H9 (cell line): ENCODE measurements at places on chromosomes 1 and 21.
A peak's percentile ranks its signal among the peaks of the same experiment; 100 is the strongest.

- DNase-seq = no peak
These were observed 20.0 kb downstream of the ITGB2 start for GRCh38 chr21:44900559-44901251.

DNA sequence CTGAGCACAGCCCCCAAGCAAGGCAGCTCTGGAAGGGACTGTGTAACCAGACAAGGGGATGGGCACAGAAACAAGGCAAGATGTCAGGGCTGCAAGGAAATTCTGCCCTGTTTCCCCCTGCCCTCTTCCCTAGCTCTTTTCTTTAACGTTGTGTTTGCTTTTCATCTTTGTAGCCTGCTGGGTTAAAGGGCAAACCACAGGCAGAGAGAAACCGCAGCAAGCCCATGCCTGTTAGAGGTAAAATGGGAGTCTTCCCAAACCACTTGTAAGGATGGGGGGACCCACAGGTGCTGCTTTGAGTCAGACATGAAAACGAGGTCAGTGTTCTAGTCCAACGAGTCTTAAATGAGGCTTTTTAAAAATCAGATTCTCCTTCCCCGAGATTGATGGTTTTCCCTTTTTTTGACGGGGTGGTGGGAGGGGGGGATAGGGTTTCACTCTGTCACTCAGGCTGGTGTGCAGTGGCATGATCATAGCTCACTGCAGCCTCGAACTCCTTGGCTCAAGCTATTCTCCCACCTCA is 13.3 kb downstream of the TGFBR3 start:
- DNase-seq = no peak

DNA sequence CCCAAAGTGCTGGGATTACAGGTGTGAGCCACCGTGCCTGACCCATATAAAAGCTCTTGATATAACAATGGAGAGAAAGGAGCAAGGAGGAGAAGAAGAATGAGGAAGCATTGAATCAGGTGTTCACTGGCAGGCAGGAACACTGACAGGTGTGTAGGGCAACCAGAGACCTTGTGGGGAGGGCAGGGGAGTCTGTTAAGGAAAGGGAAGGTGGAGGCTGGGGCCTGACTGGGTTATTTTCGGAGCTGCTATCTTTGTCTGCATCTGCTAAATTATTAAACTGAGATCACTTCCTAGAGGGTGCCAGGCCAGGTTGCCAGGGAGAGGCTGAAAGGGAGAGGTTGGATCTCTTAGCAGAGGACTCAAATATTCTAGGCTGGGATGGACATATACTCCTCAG is 6.8 kb upstream of the TRNP1 start:
- DNase-seq = no peak

GRCh38 chr21:28509031-28509430 is 483.6 kb downstream of the LTN1 start:
- DNase-seq = no peak

GRCh38 chr1:247647864-247648263 is 31.7 kb downstream of the OR13G1 start:
- DNase-seq = peak; percentile 59

DNA sequence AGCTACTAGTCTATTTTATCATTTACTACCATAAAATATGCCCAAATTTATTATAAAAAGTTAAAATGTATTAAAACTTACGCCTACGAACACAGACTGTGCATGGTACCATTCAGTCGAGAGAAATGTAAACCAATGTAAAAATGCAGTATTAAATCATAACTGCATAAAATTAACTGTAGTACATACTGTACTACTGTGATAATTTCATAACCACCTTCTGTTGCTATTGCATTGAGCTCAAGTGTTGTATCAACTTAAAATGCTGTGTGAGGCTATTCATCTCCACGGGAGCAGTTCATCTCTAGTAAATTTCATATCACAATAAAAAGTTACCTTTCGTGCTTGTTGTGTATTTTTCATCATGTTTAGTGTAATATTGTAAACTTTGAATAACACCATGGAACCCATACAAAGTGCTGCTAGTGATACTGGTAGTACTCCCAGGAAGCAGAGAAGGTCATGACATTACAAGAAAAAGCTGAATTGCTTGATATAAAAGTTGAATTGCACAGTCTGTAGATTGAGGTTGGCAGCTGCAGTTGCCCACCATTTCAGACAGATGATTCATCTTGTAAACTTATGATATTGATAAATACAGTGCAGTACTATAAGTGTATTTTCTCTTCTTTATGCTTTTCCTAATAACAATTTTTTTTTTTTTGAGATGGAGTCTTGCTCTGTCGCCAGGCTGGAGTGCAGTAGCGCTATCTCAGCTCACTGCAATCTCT is 19.0 kb upstream of the CENPF start:
- no peak for DNase-seq
